ENCODE measurements at places on chromosomes 2 and 18.
A peak's percentile ranks its signal among the peaks of the same experiment; 100 is the strongest.

DNA sequence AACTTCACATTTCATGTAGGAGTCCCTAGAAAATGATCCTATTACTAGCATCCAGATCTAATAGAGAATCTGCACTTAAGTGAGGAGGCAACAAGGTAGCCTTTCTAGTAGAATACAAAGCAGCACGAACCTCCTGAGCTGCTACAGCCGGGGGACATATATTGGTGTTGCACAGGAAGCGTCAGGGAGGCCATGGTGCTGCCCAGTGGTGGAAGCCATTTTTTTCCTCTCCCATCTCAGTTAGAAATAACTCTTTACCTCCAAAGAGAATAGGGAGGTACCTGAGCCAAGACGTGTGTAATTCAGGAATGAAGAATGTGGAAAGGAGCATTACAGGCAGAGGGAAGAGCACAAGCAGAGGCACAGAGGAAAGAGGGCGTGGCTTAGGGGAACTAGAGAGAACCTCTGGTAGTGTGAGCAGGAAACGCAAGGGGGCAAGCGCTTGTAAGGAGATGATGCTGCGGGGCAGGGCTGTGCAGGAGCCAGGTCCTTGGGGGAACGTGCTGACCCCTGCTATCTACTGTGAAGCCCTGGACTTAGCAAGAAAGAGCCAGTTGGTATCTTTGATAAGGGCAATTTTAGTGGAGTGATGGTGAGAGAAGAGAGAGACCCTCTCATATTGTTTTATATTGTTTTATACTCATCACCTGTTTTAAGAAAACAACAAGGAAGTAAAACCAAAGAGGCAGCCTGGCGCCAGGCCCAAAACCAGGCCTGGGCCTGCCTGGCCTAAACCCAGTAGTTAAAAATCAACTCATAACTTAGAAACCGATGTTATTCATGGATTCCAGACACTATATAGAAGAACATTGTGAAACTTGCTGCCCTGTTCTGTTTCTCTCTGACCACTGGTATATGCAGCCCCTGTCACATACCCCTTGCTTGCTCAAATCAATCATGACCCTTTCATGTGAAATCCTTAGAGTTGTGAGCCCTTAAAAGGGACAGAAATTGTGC lies 50.0 kb upstream of the TTC39C start:
- peak; percentile 68 for DNase-seq

DNA sequence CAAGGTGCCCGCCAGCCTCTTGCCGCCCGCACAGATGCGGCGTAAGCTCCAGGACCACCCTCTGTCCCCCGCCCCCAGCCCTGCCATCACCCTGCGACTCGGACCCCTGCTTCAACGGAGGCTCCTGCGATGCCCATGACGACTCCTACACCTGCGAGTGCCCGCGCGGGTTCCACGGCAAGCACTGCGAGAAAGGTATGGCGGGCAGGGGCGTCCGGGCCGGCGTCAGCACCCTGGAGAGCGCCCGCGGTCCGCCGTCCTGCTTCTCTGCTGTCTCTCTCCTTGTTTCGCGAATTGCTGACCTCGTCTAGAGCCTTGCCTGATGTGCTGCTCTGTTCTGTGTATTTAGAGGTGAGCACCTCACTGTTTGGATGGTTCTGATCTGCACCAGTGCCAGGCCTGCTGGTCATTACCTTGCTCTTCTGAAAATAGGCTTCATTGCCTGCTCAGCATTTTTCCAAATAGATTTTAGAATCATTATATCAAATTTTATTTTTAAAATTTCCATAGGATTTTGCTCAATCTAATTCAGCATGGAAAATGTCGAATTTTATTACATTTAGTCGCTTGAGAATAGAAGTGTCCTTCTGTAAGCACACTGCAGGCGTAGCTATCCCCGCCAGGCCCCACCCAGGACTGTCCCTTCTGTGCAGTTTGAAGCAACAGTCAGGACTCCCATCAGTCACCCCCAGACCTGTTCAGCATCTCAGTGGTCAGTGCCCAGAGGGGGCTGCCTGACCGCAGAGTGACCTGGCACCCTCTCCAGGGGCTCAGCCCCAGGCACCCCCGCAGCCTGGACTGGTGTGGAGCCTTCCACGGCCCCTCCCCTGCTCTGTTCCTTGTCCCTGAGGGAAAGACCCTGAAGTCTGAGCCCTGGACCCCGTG lies 51.6 kb downstream of the SNED1 start:
- DNase-seq: no peak

GRCh38 chr2:207223051-207223450 lies 57.3 kb upstream of the KLF7 start:
- DNase-seq: peak; percentile 57

GRCh38 chr2:20538308-20539132 lies 91.6 kb downstream of the RHOB start:
- no peak for DNase-seq

DNA sequence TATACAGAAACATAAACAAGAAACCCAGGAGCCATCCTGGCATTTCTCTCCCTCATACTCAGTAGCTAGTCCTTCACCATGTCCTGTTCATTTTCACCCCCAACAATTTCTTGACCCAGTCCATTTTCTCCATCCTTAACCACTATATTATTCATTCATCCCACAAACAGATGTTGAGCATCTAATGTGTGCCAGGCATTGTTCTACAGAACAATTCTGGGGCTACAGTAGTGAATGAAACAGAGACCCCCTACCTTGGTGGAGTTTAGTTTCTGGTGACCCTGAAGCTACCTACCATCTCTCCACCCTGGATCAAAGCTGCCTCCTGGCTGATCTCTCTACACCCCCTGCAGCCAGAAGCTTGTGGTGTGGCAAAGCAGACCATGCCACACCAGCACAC lies 27.5 kb upstream of the BZW1 start:
- DNase-seq: no peak

DNA sequence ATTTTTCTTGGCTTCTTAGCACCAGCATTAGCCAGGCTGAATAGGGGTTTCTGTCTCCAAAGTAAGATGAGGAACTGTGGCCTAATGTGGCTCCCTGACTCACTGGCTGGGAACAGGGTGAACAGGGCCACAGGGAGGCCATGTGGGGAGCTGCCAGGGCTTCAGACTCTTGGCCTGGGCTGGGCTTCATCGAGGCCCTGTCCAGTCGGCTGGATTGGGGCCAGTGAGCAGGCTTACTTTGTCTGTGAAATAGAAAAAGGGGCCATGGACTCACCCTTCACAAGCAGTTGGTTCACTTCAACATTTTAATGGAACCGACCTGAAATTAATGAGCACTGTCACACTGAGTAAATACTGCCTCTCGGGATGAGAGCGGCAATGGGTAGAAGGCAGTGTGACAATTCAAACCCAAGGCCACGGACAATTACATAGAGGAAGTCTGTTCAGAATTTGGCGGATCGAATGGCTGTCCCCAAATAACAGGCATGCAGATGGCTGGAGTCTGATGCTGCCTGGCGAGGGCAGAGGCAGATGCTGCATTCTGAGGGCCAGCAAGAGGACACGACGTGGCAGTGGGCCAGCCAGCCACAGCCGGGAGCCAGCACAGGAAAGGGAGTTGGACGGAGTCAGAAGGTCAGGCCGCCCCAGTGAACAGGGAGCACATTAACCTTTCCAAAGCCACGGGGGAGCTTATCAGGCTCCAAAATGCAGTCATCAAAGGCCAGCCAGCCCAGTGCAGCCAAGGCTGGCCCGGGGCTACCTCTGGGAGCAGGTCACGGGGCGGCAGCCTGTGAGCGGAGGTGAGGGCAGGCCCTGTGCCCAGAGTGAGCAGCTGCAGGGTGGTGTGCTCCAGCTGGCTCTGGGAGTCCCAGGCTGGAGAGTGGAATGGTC lies 146.6 kb upstream of the REV1 start:
- DNase-seq: no peak

- DNase-seq: no peak
These were observed 46.8 kb upstream of the ACTR3 start for GRCh38 chr2:113842919-113843736.

- DNase-seq: no peak
These were observed 396.9 kb downstream of the DLGAP1 start for GRCh38 chr18:4058179-4058578.

DNA sequence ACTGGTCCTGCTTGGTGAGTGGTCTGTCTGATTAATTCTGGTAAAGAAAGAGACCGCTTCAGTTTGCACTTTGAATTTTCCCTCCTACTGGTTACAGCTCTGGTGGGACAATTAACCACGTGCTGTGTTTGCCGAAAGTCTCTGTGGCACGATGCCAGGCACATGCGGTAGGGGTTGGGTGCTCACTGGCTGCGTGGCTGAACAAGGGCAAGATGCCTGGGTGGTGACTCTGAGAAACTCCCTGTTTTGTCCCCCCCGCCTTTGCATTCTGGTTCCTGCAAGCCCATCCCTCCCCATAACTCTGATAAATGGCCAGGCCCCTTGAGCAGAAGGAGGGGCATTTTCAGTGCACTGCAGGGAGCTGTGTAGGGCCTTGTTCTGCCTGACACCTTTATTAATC lies 206.1 kb downstream of the TFCP2L1 start:
- no peak for DNase-seq

DNA sequence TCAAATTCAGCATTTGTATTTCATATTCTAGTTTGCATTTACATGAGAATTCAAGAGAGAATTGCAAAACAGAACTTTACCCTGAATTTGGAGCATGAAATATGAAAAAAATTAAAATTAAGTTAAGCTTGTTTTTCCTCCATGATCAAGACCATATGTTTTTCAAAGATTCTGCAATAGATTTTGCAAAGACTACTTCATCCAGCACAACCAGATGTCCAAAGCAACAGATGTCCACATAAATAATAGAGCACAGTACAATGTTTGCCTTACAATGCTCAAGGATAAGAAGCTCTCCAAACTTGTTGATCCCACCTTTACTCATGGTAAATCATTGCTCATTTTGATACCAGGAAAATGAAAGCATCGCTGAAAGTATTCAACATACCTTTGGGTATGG lies 25.6 kb downstream of the FAP start:
- no peak for DNase-seq

- DNase-seq: no peak
These were observed 52.6 kb downstream of the PPP4R1 start for GRCh38 chr18:9561759-9562158.

DNA sequence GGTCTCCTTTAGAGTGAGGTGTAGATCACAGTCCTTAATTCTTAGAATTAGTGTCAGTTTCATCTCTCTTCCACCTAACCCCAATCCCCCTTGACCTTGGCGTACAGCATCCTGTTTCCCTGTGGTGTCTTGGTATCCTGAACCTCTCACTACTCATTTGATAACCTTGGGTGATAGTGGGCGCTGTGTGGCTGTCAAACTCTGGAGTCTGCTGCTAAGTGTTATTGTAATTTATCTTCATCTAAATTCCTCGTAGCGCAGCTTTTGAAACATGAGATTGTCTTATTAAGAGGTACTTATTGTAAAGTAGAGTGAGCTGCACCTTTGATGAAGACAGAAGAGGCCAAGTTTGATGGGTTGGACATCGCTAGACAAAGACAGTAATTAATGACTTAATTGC lies 222.6 kb upstream of the SPRED2 start:
- DNase-seq: no peak

GRCh38 chr2:179814050-179814449 lies 47.4 kb downstream of the ZNF385B start:
- DNase-seq: no peak

DNA sequence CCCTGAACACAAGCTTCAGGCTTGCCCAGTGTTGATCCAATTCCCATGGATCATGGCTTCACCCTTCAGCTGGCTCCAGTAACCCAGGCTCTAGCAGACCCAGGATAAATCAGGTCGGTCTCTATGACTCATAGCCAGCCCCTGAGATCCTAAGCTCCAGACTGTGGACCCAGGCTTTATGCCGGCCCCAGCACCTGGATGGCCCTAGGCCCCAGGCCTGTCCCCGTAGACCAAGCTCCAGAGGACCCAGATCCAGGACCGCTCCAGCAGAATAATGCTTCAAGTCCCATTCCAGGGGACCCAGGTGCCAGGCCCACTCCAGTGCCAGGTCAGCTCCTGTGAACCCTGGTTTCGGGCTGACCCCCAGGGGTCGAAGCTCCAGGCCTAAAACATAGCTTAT lies 1589.9 kb upstream of the DDX18 start:
- DNase-seq: no peak

DNA sequence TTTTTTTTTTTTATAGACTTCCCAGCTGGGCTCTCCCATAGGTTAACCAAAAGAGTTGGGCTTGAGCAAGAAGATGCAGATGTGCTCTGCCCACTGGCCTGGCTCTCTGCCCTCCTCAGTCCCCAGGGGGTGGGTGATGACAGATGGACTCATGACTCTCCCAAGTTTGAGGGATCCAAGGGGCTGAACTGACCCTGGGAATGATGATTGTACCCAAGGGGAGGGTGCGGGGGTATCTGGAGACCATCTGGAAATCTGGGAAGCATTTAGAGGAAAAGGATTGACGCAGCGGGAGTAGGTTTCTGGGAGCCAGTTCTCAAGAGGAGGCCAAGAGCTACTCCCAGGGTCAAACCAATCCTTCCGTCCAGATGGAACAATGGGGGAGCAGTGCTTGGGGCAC lies 330.8 kb downstream of the CYP26B1 start:
- no peak for DNase-seq

DNA sequence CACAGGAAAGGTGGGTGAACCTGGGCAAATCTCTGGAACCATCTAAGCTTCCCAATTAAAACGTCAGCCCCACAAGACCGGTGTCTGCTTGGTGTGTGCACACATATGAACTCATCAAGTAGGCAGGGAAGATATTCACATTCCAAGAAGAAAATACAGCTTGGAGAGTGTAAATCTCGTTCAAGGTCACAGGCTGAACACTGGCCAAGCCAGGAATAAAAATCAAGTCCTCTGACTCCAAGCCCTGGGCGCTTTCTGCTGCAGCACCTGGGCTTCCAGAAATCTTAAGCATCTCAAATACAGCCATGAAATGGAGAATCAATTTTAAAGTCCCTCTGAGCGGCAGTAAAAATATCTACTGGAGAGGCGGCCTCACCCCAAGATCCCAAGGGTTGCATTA lies 150.9 kb downstream of the TWIST2 start:
- no peak for DNase-seq

GRCh38 chr18:36465970-36466369 lies 168.5 kb downstream of the FHOD3 start:
- DNase-seq: no peak

- no peak for DNase-seq
These were observed 124.3 kb downstream of the GLI2 start for GRCh38 chr2:120859814-120860578.

DNA sequence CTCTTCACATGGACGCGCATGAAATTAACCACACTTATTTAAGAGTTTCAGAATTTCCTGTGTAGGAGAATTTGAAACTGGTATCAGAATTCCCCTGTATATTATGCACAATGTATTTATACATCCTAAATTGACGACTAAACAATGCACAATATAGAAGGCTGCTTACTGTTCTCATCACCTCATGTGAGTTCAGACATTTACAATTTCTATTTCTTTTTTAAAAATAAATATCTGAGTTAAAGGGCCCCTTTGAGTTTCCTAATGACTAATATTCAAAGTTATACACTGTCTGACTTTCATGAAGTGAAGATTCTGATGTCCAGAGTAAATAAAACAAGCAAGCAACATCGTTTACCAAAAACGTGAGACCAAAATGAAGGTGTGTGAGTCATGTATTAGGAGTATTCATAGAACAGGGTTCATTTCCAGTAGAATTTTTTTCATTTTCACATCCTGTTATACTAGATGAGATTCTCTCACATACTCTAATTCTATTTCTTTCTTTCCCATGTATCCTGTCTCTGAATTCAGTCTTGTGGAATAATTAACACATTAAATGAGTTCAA lies 406.2 kb downstream of the NUP35 start:
- no peak for DNase-seq

GRCh38 chr18:24930971-24931370 lies 421.0 kb downstream of the ZNF521 start:
- DNase-seq: no peak

- DNase-seq: no peak
These were observed 10.6 kb downstream of the CXCR4 start for GRCh38 chr2:136107051-136108033.
